ENCODE measurements at places on chromosomes 7 and 10.

DNA sequence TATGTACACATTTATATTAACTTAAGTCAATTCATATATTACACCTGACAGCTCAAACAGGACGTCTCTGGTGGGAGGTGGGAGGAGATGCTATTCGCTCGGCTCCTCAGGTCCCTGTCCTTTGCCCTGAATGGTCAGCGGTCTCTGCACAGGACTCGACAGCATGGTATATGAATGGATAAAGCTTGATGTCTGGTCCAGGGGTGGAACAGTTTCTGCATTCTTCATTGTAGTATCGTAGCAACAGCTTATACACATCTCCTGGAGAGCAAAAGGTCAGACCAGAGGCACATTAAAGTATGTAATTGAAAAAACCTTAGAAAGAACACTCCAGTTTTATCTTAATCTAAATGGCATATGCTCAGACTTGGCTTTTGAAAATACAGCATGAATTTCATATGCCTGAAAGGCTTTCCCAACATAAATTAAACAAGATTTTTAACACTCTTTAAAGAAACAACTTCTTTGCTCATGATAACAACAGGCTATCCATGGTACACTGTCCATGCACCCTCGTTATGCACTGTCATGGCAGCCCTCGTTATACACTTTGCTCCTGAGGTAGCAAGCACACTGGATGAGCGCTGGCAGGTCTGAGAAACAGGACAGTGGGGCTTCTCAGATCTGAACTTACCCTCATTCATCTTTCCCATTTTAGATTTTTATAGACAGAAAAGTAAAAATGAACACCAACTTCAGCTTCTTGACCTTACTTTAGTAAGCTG lies 57.3 kb upstream of the OGDHL start:
- DNase-seq: no peak

DNA sequence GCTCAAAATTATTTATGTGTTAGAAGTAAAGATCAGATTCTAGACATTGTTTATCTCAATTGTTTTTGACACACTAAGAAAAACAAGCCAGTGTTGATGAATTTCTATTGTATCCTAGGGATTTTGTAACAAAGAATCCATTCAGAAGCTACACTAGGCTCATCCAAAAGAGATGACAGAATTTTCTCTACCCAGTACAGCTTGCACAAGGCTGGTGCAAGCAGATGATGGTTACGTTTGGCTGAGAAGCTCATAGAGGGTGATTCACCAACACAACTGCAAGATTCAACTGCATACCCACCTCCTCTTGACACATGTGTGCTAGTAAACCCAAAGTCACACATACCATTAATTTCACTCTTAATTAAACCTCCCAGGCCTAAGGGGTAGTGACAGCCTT lies 20.8 kb downstream of the GRM3 start:
- no peak for DNase-seq

GRCh38 chr10:52491246-52491995 lies 177.3 kb downstream of the DKK1 start:
- no peak for DNase-seq

DNA sequence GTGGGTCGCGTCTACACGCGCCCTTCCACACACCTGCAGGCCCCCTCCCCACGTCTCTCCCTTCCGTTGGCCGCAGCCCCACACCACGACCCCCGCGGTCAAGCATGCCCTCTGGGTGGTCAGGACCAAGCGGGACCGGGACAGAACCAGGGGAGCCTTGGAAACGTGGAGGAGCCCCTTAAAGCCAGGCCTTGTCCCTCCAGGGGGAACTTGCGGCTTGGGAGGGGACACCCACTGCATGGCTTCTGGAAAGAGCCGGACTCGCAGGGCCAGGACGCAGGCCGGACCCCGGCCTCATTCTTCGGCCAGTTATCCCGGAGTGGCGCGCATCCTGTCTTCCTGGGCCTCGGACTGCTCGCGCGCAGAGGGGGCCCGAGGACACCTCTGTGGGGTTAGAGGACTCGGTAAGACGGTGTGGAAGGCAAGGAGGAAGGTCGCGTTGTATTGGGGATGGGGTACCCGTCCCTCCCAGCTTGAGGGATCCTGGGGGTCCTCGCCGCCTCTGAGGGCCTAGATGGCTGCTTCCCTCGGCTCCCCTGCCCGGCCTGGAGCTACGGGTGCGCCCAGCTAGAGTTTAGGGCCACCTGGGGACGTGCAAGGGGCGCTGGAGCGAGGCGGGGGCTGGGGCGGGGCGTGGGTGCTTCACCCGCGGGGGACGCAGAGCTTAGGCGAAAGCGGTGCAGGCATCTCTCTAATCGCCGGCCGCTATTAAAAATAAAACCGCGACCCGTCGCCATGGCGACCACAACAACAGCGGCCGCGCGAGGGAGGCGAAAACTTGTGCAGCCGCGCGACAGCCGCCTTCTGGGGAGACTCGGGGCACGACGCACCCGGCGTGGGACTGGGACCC lies 1.8 kb upstream of the PDGFA start:
- DNase-seq: no peak

DNA sequence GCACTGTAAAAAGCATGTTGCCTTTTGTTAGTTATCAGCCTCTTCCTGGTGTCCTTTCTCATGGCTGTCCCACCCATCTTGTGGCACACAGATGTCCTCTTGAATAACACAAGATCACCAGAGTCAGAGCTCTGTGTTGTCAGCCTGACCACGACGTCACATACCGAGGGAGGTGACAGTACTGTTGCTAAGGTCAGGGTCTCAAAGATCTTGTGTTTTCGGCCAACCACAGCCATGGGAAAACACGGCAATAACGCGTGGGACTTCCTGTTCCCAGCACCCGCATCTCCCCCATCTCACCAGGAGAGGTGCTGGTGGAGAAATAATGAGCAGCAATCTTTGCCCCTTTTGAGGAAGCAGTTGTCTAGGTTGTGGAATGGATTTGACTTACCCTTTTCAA lies 40.4 kb downstream of the NPVF start:
- DNase-seq: no peak

GRCh38 chr10:111035542-111035941 lies 41.3 kb upstream of the ADRA2A start:
- DNase-seq: no peak

- DNase-seq: no peak
These were observed 10.7 kb downstream of the SVOPL start for GRCh38 chr7:138690495-138690894.

DNA sequence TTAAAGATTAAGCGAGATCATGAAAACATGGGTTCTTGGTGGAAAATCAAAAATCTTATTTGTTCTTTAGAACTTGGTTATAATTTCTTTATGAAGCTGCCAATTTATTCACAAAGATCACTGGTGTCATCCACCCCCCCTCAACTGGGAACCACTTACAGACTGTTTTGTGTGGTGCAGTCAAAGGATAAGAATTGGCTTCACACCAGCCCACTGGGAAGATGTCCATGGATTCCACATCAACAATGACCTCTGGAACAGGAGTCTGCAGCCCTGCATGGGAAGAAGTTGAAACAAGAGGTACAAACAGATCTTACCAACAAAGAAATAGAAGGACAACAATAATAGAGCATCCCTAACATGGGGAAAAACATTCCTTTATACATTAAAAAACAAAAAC lies 205.2 kb downstream of the SFMBT2 start:
- no peak for DNase-seq

DNA sequence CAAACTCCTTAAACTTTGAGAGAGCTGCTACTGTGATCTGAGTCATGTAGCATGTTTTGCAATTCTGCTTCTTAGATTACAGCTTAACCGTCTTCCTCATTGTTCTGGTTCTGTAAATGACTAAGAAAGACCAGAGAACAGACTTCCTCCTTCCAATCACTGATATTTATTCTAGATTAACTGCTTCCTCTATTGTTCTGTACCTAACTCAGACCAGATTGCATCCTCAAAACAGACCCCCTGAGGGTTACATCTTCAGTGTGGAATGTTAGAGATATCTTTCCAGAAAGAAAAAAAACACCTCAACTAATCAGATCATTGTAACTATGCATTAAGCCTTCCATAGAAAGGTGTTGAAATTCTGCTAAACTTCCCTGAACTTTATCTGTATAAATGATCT lies 5.7 kb upstream of the PIP start:
- DNase-seq: no peak

- DNase-seq: no peak
These were observed 85.9 kb upstream of the PLXDC2 start for GRCh38 chr10:19730167-19730906.

DNA sequence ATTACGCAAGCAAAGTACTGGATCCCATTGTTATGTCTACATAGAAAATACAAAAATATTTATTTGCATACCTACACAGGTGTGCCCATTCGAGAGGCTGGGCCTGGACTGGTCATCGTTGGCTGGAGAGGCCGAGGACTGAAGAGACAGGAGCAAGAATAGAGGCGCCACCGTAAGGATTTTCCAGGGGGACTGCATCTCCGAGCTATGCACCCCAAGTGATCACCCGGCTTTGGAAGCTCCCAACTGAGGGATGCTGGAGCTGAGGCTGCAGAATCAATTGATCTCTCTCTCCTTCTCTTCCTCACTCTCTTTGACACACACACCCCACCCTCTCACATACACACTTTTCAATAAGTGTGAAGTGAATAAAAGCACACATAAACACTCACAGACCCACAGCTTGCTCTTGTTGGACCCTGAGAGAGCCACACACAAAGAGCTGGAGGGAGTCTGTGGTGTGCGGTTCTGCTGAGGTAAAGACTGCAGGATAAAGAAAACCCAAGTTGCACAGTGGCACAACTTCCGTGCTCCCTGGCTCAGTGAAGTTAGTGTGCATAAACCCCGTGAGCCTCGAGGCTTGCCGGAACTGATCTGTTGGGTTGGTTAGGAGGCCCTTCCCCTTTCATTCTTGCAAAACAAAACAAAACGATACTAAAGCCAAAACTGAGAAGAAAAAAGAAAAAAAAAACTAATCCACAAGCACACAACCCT lies at the start of gene AOAH:
TSS of gene AOAH (minus strand) at position 544 of the 714 bp plus-strand sequence. CDS start at position 198, 346 bp downstream.
- DNase-seq: no peak

DNA sequence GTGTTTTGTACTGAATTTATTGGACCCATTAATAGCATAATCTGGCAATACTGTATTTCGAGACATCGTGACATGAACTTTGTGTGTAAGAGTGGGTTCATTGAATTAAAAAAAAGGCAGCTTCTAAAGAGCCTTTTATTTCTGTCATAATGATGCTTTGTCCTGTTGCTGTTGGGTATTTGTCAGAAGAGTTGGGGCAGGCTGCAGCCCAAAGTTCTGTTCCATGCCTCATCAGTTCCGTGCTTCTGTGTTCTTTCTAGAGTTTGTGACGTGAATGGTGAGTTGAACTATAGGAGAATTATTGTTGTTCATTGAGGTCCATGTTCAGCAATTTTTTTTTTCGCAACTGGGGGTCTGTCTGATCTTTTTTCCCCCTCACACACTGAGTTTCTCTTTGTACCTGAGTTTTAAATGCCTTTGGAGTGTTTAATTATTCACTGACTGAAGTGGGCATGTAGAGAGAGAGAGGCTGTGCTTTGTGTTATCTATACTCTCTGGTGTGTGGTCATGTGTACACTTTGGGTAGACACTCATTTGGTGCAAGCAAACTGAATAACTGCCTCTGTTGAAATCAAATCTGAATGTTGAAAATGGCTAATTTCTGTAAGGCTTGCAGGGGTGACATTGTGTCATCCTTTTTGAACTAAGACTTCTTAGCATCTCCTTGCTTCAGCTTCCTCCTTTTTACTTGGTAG lies 69.8 kb downstream of the ADD3 start:
- no peak for DNase-seq

DNA sequence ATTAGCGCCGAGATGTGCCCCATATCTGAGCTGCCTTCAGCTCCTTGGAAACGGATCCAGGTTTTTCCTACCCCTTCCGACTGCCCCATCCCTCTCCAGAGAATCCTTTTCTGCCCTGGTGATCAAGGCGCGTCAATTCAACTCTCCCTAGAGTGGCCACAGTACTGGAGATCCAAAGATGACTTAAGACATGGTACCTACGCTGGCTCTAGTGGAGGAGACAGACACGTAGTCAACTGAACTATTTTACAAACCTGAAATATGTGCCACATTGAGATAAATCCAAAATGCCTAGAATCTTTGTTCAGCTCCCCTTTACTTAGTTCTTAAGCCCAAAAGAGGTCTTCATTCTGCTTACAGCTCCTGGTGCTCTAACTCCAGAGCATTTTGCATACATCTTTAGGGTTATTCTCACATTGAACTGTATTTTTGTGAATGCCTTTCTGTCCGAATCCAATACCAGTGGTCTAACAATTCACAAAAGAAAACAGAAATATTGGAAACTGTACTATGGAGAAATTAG lies 444 bp upstream of the TNPO3 start:
- peak; percentile 3 for DNase-seq

DNA sequence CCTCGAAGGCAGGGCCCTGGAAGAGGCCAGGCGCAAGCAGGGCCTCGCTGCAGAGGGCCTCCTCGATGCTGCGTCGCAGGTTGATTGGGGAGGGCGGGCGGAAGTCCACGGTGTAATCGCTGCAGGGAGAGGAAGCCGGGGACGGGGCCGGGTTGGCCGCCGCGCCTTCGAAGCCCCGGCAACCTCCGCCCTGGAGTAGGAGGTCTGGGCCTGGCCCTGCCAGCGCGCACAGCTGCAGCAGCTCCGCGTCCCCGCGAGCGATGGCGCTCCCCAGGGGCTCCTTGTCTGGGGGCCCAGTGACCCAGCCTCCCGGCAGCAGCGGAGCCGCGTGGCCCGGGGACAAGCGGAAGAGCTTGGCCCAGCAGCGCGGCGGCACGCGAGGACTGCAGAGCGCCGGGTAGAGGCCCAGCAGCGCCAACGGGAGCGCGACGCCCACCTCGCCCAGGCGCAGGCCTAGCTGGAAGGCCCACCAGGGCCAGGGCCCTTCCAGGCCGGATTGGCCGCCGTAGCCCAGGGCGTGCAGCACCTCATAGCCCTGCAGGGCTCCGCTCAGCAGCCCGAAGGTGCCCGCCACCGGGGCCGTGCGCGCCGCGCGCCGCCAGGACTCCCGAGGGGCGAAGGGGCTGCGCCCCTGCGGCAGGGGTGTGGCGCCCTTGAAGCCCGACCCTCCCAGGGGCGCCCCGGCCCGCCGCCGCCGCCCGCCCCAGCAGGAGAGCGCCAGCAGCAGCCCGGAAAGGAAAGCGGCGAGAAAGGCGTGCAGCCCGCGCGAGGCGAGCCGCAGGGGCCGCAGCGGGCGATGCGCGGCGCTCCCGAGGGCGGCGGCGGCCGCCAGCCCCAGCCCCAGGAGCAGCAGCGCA lies 7.8 kb upstream of the RBM28 start:
- DNase-seq: no peak
